ENCODE measurements at places on chromosomes 12 and 14.

- DNase-seq = no peak
Measured at GRCh38 chr12:103529306-103529705, 33.5 kb upstream of the C12orf42 start.

DNA sequence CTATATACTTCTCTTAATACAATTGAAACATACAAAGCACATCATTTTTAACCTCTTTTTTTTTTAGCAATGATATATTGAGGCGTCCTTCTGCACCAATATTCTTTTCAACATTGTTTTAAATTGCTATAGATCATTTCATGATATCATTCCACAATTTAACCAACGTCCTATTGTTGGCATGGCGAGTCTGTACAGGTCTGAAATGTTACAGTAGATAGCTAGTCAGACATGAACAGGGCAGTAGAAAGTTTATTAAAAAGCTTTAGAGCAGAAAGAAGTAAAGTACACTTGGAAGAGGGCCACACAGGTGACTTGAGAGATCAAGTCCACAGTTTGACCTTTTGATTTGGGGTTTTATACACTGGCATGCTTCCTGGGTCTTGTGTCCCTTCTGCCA is 279.0 kb downstream of the PAWR start:
- DNase-seq = no peak

DNA sequence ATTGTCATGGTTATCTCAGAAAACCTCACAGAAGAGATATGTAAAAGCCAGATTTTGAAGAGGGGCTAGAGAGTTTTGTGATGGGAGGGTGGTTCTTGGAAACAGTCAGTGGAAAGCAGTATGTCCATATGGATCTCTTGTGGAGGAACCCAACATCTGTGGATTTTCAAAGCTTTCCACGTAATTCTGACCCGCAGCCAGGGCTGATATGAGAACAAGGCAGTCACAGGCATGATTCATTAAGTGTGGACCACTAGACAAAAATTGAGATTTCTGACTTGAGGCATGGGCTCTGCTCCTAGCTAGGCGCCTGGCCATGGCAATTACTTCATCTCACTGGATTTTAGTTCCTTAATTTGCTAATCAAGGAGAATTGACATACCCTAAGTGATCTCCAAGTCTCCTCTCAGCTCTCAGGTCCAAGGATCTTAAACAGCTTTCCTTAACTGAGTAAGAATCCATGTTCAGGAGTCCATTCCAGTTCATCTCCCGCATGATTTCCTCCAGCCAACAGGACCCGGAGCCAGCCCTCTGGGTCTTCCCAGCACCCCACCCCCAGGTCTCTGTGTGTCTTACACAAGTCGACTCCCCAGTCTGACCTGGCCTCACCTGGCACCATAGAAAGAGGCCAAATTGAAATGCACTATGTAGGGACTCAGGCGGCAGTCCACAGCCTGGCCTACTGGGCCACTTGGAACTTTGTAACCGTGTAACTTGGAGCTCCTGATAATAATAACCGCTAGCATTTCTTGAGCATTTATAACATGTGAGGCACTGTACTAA is 176.3 kb upstream of the PARP11 start:
- no peak for DNase-seq

- DNase-seq = no peak
Measured at GRCh38 chr14:64196056-64196455, 98.1 kb downstream of the ESR2 start.

- DNase-seq = no peak
Measured at GRCh38 chr12:44835641-44836379, 40.3 kb downstream of the NELL2 start.

GRCh38 chr14:49512147-49512551 is 74.0 kb downstream of the RPS29 start:
- DNase-seq = no peak

GRCh38 chr12:88339254-88339949 is 197.3 kb downstream of the TMTC3 start:
- DNase-seq = no peak

DNA sequence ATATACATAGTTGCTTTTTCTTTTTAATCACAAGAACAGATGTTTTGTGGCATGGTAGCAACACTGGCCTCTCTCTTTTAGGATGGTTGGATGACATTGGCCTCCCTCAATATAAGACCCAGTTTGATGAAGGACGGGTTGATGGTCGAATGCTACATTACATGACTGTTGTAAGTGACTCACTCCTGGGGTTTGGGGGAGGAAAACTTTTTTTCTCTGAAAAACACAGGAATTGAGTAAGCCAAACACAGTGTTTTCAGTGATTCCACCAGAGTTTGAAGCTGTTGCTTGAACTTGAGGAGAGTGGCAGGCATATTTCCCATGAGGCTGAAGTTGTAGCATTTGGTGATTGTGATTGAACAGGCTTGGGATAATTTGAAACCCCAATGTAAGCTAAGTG is 13.7 kb upstream of the REP15 start:
- DNase-seq = no peak

DNA sequence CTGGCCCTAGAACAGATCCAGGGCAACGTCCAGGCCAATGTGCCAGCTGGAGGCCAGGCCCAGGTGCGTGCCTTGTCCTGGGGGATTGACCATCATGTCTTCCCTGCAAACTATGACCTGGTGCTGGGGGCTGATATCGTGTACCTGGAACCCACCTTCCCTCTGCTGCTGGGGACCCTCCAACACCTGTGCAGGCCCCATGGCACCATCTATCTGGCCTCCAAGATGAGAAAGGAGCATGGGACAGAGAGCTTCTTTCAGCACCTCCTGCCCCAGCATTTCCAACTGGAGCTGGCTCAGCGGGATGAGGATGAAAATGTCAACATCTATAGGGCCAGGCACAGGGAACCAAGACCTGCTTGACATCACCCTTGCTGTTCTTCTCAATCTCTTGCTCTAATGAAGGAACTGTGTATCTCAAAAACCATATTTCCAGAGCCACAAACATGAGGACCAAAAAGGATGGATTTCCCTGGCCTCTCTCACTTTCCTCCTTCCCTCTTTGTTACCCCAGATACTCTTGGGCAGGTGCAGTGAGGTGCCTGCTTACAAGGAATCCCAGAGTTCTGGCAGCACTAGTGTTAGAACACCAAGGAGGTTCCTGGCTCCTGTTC is 2.2 kb upstream of the TSFM start:
- no peak for DNase-seq

GRCh38 chr12:41520869-41521268 is 332.7 kb downstream of the PDZRN4 start:
- DNase-seq = no peak

- no peak for DNase-seq
Measured at GRCh38 chr12:64318605-64319004, 72.0 kb downstream of the C12orf56 start.

Measured in HL-60 (cell line).